Sigmoid colon (tissue), 7 donors: ENCODE measurements at places on chromosomes 12 and 14. TPM values are rescaled to one million over a fixed set of nuclear protein-coding genes. Genes with fewer than 3 reads are reported as not detected.

DNA sequence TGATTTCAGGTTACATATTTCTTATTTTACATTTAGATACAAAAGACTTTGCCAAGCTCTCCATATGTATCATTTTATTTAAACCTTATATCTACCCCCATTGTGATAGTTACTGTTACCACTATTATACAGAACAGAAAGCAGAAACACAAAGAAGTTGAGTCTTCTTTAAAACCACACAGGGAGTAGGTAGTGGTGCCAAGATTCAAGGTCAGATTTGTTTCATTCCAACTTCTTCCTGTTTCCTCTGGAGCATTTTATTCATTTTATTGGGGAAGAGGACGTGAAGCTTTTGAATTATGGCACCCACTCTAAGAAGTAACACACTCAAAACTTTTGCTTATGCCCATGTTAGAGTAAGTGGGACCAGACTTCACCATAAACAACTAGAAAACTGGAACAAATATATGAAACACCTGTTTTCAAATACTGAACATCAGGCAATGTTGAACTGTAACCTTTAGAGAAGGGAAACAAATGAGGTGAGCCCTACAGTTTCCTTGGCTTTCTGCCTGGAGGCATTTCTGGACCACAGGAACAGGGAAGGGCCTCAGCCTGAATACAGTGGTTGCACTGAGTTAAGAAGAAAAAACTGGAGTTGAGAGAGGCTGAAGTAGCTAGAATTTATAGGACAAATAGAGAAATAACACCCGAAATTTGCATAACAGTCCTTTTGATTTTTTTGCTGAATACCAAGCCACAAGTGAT is 160.4 kb upstream of the SSTR1 start:
- DNase-seq, result no peak

TAS2R46 gene
- total RNA-seq, result 3.8 TPM

GRCh38 chr12:13942826-13943225 is 38.6 kb downstream of the GRIN2B start:
- DNase-seq, result no peak

DNA sequence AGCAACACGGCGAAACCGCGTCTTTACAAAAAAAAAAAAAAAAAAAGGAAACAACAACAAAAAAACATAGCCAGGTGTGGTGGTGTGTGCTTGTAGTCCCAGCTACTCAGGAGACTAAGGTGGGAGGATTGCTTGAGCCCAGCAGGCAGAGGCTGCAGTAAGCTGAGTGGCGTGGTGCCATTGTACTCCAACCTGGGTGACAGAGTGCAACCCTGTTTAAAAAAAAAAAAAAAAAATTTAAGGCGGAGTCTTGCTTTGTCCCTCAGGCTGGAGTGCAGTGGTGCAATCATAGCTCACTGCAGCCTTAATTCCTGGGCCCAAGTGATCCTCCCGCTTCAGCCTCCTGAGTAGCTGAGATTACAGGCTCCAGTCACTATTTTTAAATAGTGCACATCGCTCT is 18.2 kb upstream of the FIGNL2 start:
- no peak for DNase-seq

USP15 gene
- total RNA-seq, result 78.4 TPM
